MCF 10A (cell line): ENCODE measurements at places on chromosomes 12 and 14. TPM values are rescaled to one million over a fixed set of nuclear protein-coding genes. Genes with fewer than 3 reads are reported as not detected.

Gene ADAMTS20
- total RNA-seq = not detected in 2 replicates

Gene ESPL1
- 9.8 and 12.1 TPM in 2 replicates for total RNA-seq

Gene CCDC196
- not detected in 2 replicates for total RNA-seq

Gene ARID4A
- total RNA-seq = 18.2 and 19.0 TPM in 2 replicates

Gene TAS2R14
- 1.6 and 1.9 TPM in 2 replicates for total RNA-seq

Gene PTGER2
- 0.12 TPM in 2 replicates for total RNA-seq

Gene RNASE3
- total RNA-seq = not detected in 2 replicates

Gene CRACR2A
- not detected in 2 replicates for total RNA-seq

Gene COX8C
- not detected in 2 replicates for total RNA-seq

Gene TPPP2
- total RNA-seq = not detected in 2 replicates

Gene BMAL2
- total RNA-seq = 18.0 and 20.0 TPM in 2 replicates

Gene CLEC9A
- total RNA-seq = not detected in 2 replicates

Gene MFAP5
- 0.64 and 1.6 TPM in 2 replicates for total RNA-seq

Gene LUM
- total RNA-seq = not detected in 2 replicates

Gene TSHR
- not detected in 2 replicates for total RNA-seq

Gene IL26
- not detected in 2 replicates for total RNA-seq

Gene RHEBL1
- total RNA-seq = 0.35 and 0.93 TPM in 2 replicates

Gene CCDC184
- not detected in 2 replicates for total RNA-seq

Gene RABGGTA
- 51.7 and 75.0 TPM in 2 replicates for total RNA-seq

Gene ZNF705A
- not detected in 2 replicates for total RNA-seq

Gene BCL2L14
- not detected in 2 replicates for total RNA-seq

Gene FOXM1
- total RNA-seq = 31.7 and 49.9 TPM in 2 replicates

Gene MUCL1
- total RNA-seq = not detected in 2 replicates

Gene RAB3IP
- 21.9 and 31.5 TPM in 2 replicates for total RNA-seq

- no peak for DNase-seq
Measured at GRCh38 chr14:19895282-19895681, 20.3 kb downstream of the OR4K2 start.

DNA sequence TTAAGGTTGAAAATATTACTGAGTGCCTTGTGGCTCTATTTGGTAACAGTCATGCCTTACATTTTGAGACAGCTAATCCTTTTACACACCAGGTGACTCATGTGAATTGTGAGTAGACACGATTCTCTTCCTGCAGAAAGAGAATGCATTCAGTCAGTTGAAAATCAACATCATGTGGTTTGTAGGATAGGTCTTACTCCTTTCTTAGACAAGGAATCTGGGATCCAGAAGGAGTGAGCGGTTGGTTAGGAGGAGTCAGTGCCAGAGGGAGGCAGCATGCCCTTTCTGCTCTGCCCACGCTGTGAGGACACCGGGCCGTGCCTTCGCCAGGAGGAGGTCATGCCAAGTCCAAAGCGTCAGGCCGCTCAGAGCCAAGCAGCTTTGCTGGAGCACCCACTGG lies 47.6 kb downstream of the TRAF3 start:
- DNase-seq = peak; percentile 78

- no peak for DNase-seq
Measured at GRCh38 chr12:93720559-93720958, 43.4 kb downstream of the CRADD start.

DNA sequence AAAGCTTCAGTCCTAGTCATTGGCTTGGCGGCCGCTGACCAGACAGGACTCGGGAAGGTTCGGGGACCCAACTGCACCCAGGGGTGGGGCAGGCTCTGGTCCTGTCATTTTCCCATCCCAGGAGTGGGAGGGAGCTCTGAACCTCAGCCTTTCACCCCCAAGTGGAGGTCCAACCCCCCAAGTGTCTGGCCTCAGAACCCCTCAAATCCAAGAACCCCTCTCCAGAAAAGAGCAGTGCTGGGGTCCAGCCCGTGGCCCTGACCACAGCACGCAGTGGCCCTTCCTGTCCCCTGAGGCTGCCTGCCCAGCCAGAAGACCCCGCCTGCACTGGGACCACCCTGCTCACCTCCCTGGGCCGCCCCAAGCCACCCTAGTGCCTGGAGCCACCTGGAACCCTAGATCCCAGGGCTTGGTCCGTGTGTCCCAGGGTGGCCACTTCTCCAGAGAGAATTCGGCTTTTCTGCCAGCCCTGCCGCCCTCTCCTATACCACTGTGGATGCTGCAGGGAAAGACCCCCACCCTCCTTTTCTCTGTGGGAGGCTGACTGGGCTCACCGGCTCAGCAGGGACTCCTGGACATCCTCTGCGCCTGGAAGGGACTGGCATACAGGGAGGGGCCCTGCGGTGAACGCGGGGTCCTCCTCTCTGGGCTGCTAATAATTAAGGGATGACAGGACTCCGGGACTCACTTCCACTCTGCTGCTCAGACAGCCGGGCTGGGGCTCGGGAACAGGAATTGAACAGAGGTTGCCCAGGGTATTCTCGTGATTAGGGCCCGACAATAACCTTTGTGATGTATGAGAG lies 326.9 kb upstream of the SFSWAP start:
- DNase-seq = no peak

- peak; percentile 75 for DNase-seq
Measured at GRCh38 chr12:52168019-52168717, 23.6 kb downstream of the KRT80 start.

DNA sequence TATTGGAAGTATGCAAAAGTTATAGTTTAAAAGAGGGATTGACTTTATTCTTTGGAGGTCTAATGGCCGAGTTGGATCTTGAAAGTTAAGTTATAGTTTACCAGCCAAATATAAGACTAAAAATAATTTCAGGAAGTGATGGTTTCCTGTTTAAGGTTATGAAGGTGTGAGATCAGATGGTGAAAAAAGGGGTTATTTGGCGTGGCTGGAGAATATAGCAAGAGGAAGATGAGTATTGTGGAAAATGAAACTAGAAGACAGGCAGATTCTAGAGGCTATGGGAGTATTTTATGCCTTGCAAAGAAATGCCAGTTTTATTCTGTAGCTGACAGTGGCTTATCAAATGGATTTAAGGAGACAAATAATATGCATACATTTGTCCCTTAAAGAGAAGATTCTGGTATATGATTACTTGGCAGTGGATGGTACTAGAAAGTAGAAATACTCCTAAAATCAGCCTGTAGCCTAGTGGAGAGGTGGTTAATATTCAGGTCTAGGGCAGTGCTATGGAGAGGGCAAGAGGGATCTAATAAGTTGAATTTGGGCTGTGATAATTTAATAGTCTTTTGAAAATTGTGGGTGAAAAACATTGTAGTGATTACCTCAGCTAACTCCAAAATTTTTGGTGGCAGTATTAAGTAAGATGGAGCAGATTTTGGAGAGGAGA lies 1091.8 kb upstream of the ATXN7L3B start:
- DNase-seq = no peak

- no peak for DNase-seq
Measured at GRCh38 chr14:69423279-69423678, 24.8 kb downstream of the SLC39A9 start.

DNA sequence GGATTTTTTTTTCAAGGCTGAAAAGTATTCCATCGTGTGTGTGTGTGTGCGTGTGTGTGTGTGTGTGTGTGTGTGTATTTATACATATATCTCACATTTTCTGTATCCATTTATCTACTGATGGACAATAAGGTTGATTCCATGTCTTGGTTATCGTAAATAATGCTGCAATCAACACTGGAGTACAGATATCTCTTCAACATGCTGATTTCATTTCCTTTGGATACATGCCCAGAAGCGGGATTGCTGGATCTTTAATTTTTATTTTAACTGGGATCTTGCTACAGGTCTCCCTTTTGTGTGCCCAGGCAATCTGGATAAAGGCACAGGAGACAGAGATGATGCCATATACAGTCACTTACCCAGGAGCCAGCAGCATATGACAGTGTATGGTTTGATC lies 338.1 kb downstream of the SOX5 start:
- DNase-seq = peak; percentile 4

DNA sequence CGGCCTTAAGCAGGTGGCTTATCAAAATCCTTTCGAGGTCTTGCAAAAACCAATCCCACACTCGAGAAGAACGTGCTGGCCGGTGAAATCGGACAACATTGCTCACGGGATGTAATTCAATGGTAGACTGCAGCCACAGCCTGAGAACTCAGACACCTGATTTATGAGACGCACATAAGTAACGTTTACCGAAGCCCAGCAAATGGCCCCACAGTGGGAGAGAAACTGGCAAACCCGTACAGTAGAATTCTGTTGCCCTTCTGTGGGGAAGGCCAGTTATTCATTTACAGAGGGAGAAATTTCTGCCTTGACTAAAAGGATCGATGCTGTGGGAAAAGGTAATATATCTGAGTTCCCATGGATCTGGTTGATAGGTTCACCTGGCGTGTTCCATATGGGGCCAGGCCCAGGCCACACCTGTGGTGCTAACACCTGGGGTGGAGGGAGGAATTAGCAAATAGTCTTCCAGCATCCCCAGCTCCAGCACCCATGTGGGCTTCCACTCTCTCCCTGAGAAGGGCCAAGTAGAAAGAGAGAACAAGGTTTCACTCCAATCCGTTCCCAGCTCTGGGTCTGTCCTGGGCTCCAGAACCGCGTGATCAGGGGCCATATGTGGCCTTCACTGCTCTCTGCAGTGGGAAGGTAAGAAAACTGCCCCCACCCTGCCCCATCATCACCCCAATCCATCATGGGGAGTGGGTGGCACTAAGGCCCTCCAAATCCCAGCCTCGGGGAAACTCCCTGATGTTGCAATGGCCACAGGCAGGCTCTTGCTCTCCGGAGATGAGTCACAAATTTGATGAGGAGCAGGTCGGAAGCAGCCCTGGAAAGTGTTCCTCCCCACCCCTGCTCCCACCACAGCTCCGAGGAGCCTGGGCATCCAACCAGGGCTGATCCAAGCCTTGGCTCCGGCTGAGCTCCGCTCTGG lies 12.7 kb downstream of the BDKRB1 start:
- DNase-seq = peak; percentile 98

- peak; percentile 42 for DNase-seq
Measured at GRCh38 chr12:95836185-95836609, 22.6 kb upstream of the SNRPF start.

DNA sequence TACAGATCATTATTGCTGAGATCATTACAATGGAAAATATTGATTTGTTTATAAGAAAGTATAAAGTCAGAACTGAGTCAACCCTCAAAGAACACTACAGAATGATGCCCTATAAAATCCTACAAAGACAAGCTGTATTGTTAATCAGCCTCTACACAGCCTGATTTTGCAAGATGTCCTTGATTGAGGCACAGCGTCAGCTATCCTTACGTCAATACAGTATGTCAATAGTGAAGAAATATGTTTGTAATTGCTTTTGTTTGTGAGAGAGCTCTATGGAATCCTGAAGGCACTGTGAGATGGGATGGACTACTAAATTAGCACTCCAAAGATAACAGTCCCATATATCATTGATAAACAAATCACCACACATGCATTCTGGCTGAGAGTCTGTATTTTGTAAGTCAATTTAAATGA lies 70.7 kb downstream of the RASSF9 start:
- DNase-seq = peak; percentile 5

- no peak for DNase-seq
Measured at GRCh38 chr12:112488257-112488876, 69.6 kb downstream of the PTPN11 start.

- DNase-seq = no peak
Measured at GRCh38 chr14:64747327-64747726, 43.1 kb downstream of the PLEKHG3 start.

DNA sequence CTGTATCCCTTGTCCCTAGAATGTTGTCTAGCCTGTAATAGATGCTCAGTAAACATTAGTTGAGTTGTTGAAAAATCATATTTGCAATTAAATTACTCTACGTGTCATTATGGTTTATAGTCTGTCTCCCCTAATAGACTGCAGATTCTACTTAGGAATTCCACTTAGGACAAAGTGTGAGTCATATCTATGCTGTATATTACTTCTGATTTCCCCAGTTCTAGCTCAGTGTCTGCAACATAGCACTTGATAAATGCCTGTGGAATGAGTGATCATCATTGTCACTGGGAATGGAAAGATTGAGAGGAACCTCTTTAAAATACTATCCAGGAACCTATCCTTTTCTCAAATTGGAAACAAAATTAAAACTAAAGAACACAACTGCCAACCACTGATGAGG lies 99.3 kb downstream of the TBX5 start:
- DNase-seq = no peak

GRCh38 chr12:100737168-100737567 lies 57.4 kb upstream of the ANO4 start:
- DNase-seq = no peak

- no peak for DNase-seq
Measured at GRCh38 chr12:28316049-28316448, 125.8 kb downstream of the CCDC91 start.

- no peak for DNase-seq
Measured at GRCh38 chr14:27114180-27114579, 516.3 kb upstream of the NOVA1 start.

- no peak for DNase-seq
Measured at GRCh38 chr12:41777064-41777790, 367.4 kb downstream of the GXYLT1 start.

- no peak for DNase-seq
Measured at GRCh38 chr12:25438638-25439037, 114.4 kb downstream of the LMNTD1 start.

DNA sequence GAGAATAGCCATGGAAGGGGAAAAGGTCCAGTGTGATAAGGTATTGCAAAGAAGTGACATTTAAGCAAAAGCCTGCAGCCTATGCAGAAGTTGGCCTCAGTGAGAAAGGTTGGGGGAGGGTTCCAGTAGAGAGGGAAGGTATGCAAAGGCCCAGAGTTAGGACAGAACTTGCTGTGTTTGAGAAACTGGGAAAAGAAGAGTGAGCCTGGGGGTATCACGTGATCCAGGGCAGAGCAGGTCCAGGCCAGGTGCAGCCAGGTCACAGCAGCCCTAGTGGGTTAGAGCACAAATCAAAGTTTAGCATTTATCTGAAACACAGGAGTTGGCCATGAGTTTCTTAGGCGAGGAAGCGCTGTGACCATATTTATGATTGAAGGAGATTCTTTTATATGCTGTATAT lies 1.6 kb downstream of the SERPINA5 start:
- peak; percentile 36 for DNase-seq

DNA sequence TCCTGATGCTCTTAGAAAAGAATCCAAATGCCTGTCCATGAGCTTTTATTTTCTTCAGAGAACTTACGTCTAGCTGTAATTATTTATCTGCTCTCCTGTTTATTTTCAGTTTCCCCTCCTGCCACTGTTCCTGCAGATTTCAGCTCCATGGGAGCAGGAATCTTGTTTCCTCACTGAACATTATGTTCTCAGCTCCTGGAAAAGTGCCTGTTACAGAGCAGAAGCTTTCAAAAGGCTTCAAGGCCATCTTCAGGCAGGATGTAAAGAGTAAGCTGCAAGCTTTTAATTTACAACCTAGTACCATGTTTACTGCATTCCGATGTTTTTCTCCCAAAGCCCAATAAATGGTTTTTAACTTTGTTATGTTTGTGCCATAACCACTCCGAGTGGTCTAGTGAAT lies 98.4 kb upstream of the BTG1 start:
- peak; percentile 25 for DNase-seq

DNA sequence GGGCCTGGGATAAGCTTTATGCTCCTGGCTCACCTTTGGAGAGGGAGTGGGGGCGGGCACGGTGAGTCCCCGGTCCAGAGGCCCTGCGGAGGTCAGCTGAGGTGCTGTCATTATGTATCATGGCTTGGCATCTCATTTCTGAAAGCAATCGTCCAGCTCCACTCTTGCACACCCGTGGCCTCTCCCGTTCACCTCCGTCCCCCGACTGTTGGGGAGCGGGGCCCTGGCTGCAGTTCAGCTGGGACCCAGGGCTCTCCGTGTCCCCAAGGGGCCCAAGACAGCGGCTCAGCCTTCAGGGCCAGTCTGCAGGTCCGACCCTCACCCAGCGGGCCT lies 10.6 kb downstream of the BMP4 start:
- no peak for DNase-seq

GRCh38 chr14:35250319-35250718 lies 41.9 kb upstream of the PSMA6 start:
- no peak for DNase-seq
